ENCODE measurements at places on chromosomes 1 and 21.

GRCh38 chr1:207073906-207074820 is 14.5 kb upstream of the C4BPB start:
- no peak for DNase-seq

GRCh38 chr21:33249331-33250002 is 16.7 kb upstream of the IL10RB start:
- no peak for DNase-seq

- DNase-seq: no peak
These were observed 95.9 kb downstream of the PTPRU start for GRCh38 chr1:29332204-29332603.

- no peak for DNase-seq
These were observed 22.6 kb upstream of the UAP1 start for GRCh38 chr1:162538815-162539431.

DNA sequence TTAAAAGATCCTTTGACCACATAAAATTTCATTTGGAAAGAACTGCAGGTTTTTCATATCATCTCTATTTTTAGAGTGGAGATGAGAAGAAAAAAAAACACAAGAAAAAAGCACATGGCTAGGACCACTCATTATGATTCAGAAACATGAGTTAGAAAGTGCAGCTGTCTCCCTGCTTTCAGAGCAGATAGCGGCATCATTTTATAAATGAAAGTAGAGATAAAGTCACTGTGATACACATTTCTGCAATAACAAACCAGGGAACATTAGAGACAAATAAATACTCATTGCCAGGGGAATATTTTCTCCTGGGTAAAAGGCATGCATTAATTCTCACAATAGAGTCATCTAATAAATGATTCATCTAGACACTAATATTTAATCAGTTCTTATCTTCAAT is 87.5 kb upstream of the PLPPR4 start:
- no peak for DNase-seq

DNA sequence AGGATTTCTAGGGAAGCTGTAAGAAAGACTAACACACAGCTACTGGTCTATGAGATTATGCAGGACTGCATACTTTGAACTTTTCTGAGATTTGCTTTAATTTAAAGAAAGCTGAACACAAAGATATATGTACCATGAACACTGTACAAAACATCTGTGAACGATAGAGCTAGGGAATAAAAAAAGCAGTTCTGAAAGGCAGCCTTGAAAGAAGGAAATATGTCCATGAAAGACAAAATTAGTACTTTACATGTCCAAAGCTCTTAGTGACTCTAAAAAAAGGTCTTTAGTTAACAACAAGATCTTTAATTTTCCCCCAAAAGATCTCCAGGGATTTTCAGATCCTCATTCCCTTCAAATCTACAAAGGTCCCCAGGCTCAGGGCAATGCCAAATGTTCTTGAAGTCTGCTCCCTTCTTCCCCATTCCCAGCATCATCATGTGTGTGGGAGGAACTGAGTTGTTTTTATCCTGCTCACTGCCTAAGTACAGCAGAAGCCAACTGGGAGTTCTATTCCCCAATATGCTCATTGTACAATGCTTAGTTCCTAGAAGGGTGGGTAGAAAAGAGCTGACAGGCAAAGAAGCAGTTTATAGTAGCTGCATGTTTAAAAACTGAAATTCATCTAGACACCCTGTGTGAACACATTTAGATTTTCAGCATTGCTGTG is 60.1 kb upstream of the PTCH2 start:
- no peak for DNase-seq

GRCh38 chr1:119372503-119373086 is 4.0 kb downstream of the HAO2 start:
- no peak for DNase-seq

DNA sequence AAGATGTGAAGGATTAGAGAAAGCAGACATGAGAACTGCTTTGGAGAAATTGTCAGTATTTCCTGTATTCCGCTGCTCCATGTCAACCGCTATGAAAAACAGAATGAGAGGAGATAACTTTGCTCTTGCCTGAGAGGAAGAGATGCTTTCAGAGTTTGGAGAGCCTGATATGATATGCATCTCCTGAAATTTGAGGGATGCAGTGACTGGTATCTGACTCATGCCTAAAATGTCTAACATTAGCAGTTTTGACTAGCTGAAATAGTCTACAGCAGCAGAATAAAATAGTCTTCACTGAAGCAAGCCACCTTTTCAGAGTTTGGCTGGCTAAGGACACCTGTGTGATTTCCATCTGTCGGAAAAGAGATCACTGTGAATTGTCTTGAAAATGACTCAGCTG is 165.8 kb upstream of the LRRC7 start:
- DNase-seq: no peak

GRCh38 chr1:227002531-227003049 is 62.5 kb downstream of the COQ8A start:
- no peak for DNase-seq

DNA sequence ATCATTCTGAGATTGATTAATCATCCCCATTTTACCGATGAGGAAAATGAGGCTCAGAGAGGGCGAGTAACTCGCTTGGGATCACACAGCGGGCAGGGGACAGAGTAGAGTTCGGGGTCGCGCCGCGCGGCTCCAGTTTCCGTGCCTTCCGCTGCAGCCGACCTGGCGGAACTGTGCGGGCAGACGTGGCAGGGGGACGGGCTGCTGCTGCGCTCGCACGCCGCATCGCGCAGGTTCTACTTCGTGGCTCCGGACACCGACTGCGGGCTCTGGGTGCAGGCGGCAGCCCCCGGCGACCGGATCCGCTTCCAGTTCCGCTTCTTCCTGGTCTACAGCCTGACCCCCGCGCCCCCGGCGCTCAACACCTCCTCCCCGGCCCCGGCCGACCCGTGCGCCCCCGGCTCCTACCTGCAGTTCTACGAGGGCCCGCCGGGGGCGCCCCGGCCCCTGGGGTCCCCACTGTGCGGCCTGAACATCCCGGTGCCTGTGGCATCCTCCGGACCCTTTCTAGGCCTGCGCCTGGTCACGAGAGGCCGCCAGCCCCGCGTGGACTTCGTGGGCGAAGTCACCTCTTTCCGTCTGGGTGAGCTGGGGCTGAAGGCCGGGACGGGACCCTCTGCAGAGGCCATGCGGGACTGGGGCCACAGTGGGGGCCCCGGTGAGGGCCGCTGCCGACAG is 2.3 kb downstream of the LDLRAD2 start:
- DNase-seq: no peak

- no peak for DNase-seq
These were observed 61.3 kb downstream of the RAP1GAP start for GRCh38 chr1:21607549-21608529.

GRCh38 chr1:2937805-2938204 is 83.5 kb upstream of the ACTRT2 start:
- no peak for DNase-seq

- no peak for DNase-seq
These were observed 9.2 kb downstream of the ACADM start for GRCh38 chr1:75733661-75734060.

GRCh38 chr1:17061486-17061885 is 7.7 kb upstream of the SDHB start:
- DNase-seq: no peak

DNA sequence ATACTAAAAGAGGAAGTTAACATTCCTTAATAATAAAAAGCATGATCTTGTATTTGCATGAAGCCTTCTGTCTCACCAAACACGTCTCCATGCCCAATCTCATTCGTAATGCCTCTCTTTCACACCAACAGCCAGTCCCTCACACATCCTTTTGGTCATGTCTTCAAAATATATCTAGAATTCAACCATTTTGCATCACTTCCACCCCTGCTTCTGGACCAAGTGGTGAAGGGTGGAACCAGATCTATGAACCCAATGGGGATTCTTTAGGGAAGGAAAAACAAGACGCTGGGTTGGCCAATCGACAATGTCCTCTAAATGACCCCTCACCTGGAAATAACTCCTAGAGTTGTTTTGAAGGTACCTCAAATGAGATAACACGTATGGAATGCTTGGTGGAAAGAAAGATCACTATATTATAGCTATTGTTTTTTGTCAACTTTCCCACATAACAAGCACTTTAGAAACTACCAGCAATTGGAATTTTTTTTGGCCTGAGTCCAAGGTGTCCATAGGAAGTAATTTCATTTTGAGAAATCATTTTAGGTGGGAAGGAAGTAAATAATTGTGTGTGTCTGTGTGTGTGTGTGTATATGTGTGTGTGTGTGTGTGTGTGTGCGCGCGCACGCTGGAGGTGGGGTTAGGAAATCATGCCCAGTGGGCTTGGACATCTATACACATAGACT is at the start of gene KCNA10:
Gene KCNA10 (minus strand): TSS at position 51 of the 686 bp plus-strand sequence. CDS start 388 bp downstream, outside the sequence.
- no peak for DNase-seq

DNA sequence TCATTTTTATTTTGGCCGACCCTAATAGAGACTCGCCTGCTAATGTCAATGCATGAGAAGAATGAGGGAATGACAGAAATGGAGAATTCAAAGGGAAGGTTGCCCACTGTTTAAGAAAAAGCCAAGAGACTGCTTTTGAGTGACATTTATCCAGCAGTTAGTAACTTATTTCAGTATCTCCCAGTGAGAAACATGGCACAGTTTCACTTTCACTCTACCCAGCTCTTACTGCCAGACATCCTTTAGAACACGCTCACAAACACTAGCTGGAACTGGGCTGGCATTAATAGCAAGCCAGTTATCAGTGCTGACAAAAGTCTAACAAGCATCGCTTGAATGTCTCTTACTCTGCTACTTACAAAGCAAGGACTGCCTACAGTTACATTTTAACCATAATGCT is 8.5 kb downstream of the GGPS1 start:
- no peak for DNase-seq

- no peak for DNase-seq
These were observed 65.2 kb downstream of the OLFML2B start for GRCh38 chr1:161958425-161958824.

GRCh38 chr1:1065265-1065939 is 8.7 kb downstream of the RNF223 start:
- no peak for DNase-seq

DNA sequence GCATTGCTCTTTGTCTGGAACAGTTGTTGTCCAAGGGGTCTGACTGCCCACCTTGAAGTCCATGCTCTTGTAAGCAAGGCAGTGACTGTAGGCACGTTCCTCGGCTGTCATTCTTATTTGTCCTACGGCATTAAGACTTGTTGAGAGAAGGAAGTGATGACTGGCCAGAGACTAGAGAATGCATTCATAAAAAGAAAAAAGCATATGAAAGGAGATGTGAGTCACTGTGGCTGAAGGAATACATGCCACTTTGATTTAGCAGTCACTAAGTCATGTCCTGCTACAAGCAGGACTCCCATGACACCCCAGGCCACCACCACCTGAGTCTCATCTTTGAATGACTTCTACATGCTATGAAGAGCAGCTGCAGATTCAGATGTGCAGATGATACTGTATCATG is 50.5 kb downstream of the CNN3 start:
- no peak for DNase-seq

GRCh38 chr21:35616090-35616489 is 444.2 kb downstream of the SETD4 start:
- DNase-seq: no peak

DNA sequence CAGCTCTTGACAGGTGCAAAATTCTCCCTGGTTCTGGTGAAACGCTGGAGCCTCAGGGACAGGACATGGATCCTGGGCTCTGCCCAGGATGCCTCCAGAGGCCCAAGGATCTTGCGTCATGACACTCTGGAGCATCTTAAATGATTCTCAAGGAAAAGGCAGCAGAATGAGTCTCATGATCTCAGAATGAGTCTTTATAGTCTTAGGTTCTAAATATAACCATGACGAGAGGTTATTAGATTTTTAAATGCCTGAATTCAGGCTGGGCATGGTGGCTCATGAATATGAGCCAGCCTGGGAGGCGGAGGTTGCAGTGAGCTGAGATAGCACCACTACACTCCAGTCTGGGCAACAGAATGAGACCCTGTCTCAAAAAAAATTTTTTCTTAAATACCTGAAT is 55.5 kb downstream of the ECE1 start:
- DNase-seq: no peak

GRCh38 chr21:17003763-17004373 is 509.0 kb upstream of the CXADR start:
- DNase-seq: no peak

- no peak for DNase-seq
These were observed 8.5 kb downstream of the EDN2 start for GRCh38 chr1:41475859-41476567.

DNA sequence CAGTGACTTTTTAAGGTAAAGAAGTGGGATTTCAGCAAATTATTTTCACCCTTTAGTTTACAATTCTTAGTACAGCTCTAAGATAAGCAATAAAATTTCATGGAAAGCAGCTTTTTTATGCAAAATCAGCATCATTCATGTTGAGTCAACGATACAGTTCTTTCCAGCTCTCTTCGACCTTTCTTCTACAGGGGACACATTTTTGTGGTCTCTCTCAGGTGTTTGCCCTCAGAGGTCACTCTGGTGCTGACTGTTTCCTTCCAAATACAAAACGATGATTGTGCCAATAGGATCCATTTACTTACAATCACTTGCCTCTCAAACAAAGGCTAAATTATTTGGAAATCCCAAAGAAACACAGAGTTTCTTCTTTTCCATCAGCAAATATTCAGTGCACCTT is 51.0 kb downstream of the PSMG1 start:
- DNase-seq: no peak

GRCh38 chr1:226098870-226099835 is 36.6 kb downstream of the H3-3A start:
- no peak for DNase-seq

DNA sequence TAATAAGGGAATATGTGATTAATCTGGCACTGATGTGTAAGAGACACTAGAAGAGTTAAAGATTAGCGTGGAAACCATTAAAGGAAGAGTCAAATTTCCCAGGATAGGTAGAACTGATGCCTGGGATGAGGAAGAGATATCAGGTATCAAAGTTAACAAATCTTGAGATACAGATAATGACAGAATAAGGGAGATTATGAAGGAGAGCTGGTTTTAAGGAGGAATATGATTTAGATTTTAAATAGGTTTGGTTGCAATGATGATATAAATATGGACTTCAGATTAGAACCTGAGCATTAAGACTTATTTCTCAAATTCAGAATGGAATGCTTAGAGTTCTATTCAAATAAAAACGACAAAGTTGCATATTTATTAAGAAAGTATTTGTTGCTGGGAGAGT is 26.2 kb downstream of the MAGI3 start:
- DNase-seq: no peak

All from NCI-H187 treated with DMSO at 0.1 percent for 48 hours (cell line).